Activated CD8-positive, alpha-beta T cell treated with anti-CD3 and anti-CD28 coated beads, Interleukin-2, amount 10 ng/mL, durations not matched to agents 7 days and 5 days (primary cell): ENCODE measurements at places on chromosomes 4 and X.

DNA sequence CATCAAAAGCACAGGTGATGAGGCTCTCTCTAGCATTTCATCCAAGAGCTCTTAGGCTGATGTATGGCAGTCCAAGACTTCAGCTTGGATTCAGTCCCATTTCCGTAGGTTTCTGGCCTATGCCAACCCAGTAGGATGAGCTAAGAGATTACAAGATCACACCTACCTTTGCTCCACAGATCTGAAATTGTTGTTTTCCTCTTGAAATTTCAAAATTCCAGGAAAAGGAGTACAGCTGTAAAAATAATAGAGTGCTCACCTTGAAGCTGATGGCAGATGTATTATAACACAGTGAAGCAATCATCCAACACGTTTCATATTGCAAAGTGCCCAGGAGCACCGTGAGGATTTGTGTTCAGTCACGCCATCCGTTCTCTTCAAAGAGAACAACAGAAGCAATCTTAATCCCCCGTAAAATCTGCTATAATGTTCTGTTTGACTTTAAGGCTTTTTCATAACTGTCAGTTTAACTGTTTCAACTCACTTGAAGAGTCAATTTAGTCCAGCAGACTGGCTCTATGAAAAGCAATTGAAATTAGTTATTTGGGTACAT is 137.5 kb downstream of the CPE start:
- DNase-seq, result no peak

DNA sequence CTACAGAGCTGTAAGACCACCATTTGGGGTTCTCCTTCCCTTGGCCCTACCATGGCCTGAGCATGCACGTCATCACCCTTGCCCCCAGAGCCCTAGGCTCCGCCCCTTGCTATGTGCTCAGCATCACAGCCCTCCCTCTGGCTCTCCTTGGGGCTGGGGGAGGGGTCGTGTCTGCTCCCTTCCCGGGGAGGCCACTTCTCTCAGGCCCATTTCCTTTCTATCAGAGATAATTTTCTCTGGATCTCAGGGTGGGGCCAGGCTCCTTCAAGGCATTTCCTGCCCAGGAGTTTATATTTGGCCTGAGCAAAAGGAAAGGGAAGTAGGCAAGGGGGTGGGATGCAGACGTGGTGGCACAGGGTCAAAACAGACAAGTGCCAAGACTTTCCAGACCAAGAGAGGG is 55.9 kb downstream of the STARD8 start:
- no peak for DNase-seq

GRCh38 chr4:145043306-145043705 is 54.7 kb downstream of the ANAPC10 start:
- DNase-seq, result no peak

DNA sequence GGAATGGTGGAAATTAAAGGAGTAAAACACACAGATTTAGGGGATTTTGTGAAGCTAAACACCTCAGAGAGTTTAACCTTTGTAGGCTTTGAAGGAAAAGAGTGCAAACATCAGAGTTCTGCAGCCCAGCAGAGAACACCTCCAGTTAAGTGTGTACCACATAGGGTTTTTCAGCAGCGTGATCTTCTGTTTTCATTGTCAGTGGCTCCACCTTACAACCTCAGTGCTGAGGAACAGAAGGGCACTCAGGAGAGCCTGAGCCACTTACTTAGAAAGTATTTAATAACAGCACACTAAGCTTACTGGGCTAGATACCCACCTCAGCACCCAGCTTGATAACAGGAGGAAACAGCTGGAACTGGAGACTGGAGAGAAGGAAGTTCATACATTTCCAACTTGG is 2.0 kb upstream of the FBXW7 start:
- no peak for DNase-seq

- no peak for DNase-seq
These were observed 28.2 kb upstream of the SPARCL1 start for GRCh38 chr4:87557348-87557747.

DNA sequence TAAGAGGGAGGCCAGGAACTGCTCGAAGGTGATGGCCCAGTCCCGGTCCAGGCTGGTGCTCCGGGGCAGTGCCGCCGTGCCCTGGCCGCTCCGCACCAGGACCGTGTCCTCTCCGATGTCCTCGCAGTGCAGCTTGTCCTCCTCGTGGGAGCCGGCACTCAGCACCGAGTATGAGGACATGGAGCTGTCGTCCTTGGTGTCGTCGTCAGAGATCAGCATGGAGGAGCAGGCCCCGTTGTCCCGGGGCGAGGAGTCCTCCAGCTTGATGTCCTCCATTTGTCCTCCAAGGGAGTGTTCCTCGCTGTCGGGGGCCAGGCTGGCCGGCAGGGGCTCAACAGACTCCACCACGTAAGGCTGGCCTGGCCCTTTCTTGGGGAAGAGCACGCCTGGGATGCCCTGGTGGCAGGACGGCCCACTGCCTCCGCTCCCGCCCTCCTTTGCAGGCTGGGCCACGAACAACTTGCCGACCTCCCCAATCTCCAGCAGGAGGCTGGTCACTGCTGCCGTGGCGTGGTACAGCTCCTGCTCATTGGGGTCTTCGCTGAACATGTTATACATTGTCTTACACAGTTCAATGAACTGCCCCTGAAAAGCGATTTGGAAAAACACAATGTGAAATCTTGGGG is 53.7 kb upstream of the UCP1 start:
- no peak for DNase-seq

GRCh38 chr4:85028910-85029309 is 62.4 kb upstream of the WDFY3 start:
- DNase-seq, result no peak

DNA sequence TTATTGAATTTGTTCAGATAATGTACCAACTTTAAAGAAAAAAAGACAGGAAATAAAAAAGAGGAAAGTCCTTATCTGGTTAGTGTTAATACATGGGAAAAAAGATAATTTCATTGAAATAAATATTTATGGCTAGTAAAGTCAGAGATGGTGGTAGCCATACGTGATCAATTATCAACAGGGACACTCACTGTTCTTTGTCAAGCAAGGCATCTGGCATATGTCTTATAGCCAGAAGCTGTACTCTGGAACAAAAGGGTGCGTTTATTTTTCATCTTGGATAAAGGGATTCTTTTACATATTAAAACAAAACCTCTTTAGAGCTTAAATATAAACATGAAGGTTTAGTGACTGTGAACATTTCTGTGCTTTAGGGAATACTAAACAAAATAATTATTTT is 26.7 kb downstream of the HDX start:
- no peak for DNase-seq

DNA sequence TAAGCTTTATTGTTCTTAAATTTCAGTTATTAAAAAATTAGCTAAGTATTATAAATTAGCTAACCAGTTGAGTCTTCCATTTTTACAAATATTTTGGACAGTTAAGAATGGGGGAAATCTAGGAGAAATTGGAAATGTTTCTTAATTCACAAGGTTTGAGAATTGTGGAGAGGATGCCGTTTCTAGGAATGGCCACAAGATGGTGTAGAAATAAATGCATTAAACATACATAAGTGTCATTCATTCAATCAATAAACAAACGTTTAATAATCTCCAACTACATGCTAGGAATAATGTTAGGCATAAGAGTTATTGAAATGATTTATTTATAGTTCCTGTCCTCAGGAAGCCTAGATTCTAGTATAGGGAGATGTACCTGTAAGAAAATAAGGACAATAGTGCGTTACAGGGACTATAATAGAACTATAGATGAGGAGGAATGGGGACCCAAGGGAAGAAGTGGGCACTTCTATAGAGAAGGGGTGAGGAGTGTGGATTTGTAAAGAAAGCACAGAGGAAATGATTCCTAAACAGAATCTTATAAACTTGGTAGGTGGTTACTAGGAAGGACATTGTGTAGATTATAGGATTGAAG is 195.7 kb upstream of the ANK2 start:
- no peak for DNase-seq

DNA sequence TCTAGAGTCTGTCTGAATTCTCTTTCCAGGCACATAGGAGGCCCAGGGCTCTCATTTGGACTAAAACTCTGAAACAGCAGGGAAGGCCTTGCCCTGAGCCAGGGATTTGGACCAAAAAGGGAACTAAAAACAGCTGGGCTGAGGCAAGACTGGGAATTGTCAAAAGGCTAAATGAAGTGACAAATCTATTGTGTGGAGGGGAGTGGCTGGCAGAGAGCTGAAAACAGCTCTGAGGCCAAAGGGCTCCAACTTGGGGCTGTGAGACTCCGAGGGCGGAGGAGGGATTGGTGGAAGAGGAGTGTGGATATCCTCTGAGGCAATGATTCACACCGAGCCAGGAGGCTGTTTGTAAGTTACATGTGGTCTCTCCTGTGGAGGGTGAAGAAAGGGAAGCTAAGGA is 63.2 kb downstream of the PHEX start:
- DNase-seq, result no peak
